ENCODE measurements at places on chromosomes 6 and 20.
A peak's percentile ranks its signal among the peaks of the same experiment; 100 is the strongest.

GRCh38 chr6:16466800-16467553, 228.6 kb downstream of the GMPR start:
- no peak for DNase-seq

DNA sequence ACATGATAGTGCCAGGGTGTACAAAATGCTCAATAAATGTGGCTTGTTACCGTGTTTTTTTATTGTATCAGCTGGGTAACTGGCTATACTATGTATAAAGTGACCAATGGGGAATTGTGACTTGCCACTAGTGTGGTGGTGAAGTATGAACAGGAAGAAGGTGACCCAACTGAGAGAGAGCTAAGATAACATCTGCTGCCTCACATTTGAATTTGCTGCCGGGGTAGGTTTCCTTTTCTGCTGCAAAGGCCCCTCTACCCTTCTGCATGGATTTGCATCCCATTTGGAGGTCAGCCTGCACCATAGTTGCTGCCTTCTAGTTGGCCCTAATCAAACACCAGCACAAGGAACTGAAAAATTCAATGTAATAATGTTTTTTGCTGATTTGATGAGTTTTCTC, 24.1 kb downstream of the IL17A start:
- DNase-seq, result no peak

- peak; percentile 29 for DNase-seq
Observed at GRCh38 chr6:76518443-76518842, 446.0 kb upstream of the IMPG1 start.

DNA sequence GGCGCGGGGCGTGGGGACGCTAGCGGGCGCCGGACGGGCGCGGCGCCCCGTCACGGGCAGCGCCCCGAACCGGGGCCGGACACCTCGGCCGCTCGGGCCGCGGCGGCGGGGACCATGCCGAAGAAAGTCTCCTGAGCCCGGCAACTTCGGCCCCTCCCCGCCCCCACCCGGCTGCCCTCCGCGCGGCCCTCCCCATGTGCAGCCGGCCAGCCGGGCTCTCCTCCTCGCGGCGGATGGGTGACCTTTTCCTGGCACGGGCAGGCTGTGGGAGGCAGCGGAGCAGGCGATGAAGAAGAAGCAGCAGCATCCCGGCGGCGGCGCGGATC, 278 bp downstream of the UST start:
- no peak for DNase-seq

- DNase-seq, result peak; percentile 28
Observed at GRCh38 chr6:27865850-27866356, 46.3 kb downstream of the OR2B2 start.

GRCh38 chr6:53686355-53686940, 20.9 kb upstream of the KLHL31 start:
- no peak for DNase-seq

DNA sequence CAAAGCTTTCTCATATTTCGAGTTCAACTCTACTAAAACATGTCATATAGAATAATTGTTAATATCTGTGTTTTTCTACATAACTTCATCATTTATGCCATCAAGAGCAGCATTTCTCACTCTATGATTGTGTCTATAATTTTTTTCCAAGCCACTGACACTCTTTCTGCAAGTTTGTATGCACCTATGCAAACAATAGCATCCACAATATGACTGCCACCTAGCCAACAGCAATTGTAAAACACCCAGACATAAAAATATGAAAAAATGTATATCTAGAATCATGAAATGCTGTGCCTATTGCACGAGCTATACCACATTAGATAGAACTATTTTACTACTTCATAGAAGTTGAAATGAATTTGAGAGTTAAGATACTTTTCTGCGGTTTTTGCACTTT, 286.5 kb upstream of the MARCKS start:
- no peak for DNase-seq

GRCh38 chr6:120304223-120304622, 954.7 kb upstream of the MAN1A1 start:
- DNase-seq, result no peak

GRCh38 chr6:39922821-39923220, 11.4 kb downstream of the MOCS1 start:
- no peak for DNase-seq

- DNase-seq, result no peak
Observed at GRCh38 chr20:47089151-47089550, 194.5 kb downstream of the EYA2 start.

DNA sequence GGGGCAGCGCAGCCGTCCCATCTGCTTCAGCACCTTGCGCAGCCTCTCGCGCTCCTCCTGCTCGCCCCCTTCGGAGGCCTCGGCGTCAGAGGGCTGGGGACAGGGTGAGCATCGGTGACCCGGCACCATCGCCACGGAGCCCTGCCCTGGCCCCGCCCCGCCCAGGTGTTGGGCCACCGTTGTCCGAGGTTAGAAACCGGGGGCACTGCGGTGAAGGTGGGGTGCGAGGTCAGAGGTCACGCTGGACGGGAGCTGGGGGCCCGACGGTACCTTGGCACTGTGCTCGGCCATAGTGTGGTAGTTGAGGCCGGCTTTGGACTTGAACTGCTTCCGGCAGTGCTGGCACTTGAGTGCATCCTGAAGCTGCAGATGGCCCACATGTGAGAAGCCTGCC, 6.4 kb downstream of the ZNF512B start:
- DNase-seq, result no peak

GRCh38 chr6:91082311-91082832, 495.5 kb upstream of the MAP3K7 start:
- DNase-seq, result peak; percentile 6

GRCh38 chr6:134436950-134437349, 119.0 kb upstream of the SGK1 start:
- DNase-seq, result peak; percentile 40

GRCh38 chr20:57476641-57477461, 48.1 kb downstream of the CTCFL start:
- DNase-seq, result no peak

DNA sequence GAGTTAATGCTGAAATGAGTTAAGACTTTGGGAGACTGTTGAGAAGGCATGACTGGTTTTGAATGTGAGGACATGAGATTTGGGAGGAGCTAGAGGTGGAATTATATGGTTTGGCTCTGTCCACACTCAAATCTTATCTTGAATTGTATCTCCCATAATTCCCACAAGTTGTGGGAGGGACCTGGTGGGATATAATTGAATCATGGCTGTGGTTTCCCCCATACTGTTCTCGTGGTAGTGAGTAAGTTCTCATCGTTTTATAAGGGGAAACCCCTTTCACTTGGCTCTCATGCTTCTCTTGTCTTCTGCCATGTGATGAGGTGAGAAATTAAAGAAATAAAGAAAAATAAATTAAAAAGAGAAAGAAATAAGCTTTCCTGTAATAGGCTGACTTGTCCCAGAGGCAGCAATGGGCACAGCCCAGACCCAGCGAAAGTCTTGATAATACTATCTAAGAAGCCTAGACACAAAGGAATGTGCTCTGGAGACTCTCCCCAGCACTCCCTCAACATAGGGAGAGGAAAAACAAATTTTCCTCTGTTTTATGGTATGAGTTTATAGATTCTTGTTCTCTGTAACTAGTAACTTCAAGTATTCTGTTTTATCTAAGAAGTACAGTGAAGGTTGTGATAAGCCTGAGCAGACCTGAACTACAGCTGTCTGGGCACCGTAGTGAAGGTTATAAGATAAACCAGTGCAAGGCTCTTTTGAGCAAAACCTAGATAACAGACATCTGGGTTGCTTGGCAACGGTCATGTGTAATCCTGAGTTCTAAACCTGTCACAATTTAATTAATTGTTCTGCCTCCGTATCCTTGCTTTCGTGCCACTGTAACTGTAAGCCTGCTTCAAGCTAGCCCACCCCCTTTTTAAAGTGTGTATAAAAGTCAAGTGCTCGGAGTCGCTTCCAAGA, 88.9 kb upstream of the ECI2 start:
- DNase-seq, result no peak

DNA sequence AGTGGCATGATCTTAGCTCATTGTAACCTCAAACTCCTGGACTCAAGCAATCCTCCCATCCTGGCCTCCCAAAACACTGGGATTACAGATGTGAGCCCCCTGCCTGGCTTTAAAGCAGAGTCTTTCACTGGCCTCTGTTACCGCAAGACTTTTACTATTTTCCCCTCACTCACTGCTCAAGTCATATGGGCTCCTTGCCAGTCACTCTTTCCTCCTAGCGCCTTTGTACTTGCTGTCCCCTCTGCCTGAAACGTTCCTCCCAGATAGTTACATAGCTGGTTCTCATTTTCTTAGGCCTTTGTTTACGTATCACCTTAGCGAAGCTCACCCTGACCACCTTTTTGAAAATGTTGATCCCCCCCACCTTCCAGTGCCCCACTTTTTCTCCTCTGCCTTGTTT, 29.3 kb downstream of the RPRD1B start:
- no peak for DNase-seq

DNA sequence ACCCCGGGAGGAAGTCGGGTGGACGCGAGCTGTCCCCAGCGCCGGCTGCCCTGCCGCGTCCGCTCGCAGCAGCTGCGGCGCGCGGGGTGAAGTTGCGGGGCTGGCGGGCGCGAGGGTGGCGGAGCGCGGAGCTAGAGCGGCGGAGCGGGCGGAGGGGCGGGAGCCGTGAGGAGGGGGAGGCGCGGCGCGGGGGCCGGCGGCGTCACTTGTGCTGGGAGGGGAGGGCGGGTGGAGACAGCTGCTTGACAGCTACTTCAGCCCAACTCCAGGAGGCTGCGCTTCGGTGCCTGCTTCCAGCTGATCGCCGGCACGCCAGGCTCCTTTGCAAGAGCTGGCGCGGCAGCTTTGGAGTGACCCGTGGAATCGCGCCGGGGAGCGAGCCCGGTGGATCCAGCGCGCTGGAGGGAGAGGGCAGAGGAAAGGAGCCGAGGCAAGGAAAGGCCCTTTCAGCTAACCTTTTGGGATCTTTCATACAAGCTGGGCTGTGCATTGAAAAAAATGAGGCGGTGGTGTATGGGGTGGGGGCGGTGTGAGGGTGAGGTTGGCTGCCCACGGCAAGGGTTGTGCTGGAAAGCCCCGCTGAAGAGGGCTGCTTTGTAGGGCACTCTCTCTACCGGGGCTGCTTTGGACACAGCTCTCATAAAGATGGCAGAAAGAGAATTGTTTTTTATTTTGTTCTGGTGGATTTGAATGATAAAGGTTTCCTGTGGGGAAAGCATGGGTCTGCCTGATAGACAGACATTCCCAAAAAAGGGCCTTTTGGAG, 24.6 kb downstream of the RIPOR2 start:
- peak; percentile 54 for DNase-seq

- DNase-seq, result no peak
Observed at GRCh38 chr20:61895016-61895415, 170.7 kb downstream of the TAF4 start.

- DNase-seq, result no peak
Observed at GRCh38 chr20:50514750-50515149, 4.6 kb downstream of the PTPN1 start.

DNA sequence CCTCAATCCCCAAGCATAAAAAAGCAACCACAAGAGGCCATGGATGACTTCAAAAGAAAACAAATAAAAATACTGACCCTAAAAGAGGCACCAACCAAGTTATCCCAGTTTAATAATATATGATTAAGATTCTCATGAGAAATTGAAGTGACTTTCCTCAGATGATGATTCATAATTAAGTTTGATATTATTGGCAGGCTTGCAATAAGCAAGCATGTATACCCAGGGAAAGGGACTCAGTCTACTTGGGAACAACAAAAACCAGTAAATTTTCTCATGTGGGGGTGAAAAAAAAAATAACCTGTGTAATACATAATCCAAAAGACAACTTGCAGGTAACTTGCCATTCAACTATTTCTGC, 19.6 kb downstream of the JAG1 start:
- DNase-seq, result no peak

DNA sequence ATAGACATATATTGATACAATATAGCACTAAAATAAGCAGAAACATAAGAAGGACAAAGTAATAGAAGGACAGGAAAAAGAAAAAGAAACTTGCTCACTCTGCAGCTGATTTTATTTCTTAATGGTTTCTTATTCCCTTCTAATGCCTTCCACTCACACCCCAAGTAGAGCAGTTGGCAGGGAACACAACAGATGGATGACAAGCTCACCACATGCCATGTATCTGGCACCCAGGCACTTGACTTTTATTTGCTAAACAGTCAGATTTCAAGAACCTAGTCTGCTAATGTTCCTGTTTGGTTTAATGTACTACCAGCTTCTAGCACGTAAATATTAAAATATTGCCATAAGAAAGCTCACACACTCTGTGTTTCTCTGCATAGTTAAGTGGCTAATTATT, 87.1 kb downstream of the COL19A1 start:
- DNase-seq, result no peak

GRCh38 chr6:6196762-6197161, 123.7 kb downstream of the F13A1 start:
- DNase-seq, result no peak

- DNase-seq, result no peak
Observed at GRCh38 chr6:53199156-53199555, 50.5 kb upstream of the GCM1 start.

DNA sequence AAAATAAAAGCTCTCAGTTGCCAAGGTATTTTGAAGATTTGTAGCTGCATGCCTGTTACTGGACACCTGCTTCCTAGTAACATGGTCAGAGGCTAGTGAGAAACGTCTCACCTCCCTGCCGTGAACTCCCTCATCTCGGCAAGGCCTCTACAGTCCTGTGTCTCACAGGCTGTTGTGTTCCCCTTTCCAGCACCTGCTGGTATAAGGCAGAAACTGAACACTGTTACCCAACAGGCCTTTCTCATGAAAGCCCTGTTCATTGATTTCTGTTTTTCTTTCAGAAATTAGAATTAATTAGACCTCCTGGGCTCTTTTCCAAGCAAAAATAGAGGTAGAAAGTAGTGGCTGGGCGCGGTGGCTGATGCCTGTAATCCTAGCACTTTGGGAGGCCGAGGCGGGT, 17.6 kb upstream of the SRSF3 start:
- DNase-seq, result no peak

DNA sequence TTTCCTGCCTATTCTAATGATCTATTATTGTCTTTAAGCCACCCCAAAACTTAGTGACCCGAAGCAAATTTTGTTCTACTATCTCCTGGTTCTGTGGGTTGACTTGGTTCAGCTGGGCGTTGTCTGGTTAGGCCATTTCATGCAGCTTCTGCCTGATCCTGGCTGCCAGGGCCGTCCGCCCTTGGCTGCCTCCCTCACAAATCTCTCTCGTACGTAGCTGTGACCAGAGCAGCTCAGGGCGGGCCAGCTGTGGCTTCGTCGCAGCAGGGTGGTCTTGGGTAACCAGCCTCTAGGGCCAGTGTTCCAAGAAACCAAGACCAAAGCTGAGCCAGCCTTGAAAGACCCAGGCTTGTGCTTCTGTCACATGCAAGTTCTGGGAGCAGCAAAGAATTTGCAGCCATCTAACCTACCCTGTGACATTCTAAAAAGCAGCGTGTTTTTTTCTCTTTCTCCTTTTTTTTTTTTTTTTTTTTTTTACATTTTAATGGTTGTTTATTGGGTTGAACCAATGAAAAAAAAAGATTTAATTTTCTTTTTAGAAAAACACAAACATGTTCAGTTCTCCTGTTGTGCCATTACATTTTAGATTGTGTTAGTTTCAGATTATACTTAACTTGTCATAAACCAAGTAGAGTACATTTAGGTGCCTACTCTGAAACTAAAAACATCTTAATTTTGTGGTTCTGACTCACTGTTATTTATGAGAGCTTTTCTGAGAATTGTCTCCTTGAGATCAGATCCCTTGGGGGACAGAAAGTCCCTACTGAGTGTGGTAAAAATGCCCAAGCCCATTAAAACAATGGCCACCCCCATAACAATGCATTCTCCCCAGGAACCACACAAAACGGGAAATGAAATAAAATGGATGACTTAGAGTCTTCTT, 83.9 kb downstream of the ZDHHC14 start:
- DNase-seq, result no peak

- peak; percentile 46 for DNase-seq
Observed at GRCh38 chr20:17966432-17967310, 1.9 kb downstream of the SNX5 start.

GRCh38 chr20:64191002-64191401, 26.8 kb downstream of the MYT1 start:
- no peak for DNase-seq
